ENCODE measurements at places on chromosomes 2 and 18.
A peak's percentile ranks its signal among the peaks of the same experiment; 100 is the strongest.

- no peak for DNase-seq
Measured at GRCh38 chr2:99450199-99450598, 39.6 kb downstream of the REV1 start.

DNA sequence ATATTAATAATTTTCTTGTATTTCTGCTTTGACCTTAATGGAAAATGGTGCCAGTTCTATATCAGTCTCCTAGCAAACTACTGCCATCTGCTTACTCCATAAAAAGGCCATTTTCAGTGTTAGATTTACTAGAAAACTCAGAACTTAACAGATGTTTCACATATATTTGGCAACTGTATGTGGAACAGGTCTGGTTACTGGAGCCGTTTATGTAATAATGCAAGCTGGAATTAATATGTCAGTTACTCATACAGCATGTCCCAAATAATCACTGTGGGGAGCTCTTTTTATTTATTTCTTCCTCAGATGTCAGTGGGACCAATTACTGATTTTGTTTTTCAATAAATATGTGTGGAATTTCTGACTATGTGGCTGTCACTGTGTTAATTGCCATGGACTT, 1247.6 kb downstream of the CNTNAP5 start:
- no peak for DNase-seq

DNA sequence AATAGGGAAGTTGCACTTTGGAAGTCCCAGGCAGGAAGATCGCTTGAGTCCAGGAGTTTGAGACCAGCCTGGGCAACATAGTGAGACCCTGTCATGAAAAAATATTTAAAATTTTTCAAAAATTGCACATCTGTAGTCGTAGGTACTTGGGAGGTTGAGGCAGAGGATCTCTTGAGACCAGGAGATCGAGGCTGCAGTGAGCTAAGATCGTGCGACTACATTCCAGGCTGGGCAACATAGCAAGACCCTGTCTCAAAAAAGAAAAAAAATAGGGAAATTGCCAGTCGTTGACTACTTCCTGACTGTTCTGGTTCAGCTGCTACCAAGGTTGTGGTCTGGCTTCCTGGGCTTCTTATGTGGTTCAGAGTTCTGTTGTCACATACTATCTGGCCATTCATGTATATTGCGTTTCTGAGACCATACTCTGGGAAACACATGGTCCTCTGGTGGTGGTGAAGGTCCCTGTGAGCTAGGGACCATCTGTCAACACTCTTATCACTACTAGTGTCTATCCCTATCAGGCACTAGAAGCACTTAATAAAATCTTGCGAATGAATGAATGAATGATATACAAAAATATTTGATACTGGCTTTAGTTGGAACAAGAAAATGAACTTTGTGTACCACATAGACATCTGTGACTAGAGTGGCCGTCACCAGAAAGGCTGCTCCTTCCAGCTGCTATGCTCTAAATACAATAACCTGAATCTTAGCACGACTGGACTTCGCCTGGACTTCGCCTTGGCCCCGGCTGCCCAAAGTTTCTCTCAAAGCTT, 861 bp upstream of the KLHL23 start:
- no peak for DNase-seq

DNA sequence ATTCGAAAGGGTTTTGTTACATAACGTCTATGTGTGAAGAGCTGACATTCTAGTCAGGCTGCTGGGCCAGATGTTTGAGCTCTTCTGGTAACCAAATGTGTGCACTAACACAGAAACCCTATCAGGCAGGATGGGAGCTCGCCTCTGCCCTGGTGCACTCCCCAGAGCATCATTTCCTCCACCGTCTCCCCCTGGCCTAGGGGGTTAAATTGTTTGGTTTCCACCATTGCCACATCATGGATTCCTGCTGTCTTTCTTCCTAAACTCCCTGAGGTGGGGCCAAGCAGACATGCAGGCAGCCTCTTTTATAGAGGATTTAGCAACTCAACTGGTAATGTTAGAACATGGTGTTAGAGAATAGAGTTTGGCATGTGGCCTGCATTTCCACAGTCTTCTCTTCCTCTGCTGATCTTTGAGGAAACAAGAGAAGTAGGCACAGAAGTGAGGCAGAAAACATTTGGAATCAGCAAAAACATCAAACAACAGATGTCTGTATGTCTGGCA, 87.3 kb downstream of the ANTXR1 start:
- no peak for DNase-seq

DNA sequence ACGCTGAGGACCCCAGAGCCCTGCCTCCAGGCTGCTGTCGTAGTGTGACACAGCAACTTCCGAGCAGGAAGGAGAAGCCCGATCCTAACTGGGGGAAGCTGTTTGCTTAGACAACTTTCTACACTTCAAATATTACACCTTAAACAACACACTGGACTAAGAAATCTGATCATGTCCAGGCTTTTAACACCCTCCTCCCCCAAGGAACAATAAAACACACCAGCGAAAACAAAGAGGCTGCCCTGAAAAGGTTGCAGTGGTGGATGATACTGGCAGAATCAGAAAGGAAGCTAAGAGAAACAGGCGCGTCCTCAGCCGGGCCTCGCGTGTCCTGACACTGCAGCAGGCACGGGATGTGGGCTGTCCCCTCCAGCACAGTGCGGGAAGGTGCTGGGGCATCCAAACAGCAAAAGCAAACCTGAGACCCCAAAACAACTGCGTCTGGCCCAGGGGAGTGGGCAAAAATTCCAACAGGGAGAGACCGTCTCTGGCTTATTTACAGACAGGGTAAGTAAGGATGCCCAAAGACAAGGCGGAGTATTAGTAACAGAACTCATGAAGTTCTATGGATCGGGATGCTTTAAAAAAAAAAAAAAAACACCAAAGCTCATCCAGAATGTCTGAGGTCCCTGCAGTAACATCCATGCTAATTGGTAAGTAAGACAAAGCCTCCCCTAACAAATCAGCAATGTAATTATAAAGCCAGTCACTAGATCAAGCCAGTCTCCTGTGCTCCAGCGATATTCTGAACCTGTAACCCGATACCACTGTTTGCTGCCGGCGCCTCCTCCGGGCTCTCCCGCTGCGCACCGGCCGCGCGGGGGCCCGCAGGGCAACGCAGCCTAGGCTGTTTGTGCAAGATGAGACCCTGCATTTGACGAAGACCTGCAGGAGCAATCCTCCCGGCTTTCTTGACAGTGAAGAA, 9.0 kb downstream of the SERTAD2 start:
- DNase-seq, result peak; percentile 78

- DNase-seq, result no peak
Measured at GRCh38 chr2:11865378-11865777, 118.9 kb downstream of the LPIN1 start.

All from iPS-NIHi11 (cell line).